Stimulated activated CD4-positive, alpha-beta T cell treated with anti-CD3 and anti-CD28 coated beads, Interleukin-2, amount 100 ng/mL, for 24 hours (primary cell): ENCODE measurements at places on chromosomes 2 and 18.

- DNase-seq = no peak
Measured at GRCh38 chr2:65025453-65026123, 30.6 kb upstream of the CEP68 start.

DNA sequence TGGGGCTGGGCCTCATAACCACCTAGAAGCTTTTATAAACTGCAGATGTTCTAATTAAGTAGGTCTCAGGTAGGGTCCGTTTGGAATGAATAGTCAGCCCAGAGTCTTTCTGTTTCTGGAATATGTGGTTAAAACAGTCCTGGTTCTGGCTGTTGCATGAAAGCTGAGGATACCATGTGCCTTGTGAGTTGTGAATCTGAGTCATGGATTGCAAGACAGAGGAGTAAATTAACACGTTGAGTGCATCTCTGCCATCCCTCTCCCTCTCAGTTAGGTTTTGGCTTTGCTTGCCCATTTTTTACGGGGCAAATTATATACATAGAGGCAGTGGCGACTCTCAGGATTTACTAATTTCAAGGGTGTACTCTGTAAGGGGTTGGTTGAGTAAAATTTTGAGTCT, 59.1 kb downstream of the NCK2 start:
- no peak for DNase-seq

DNA sequence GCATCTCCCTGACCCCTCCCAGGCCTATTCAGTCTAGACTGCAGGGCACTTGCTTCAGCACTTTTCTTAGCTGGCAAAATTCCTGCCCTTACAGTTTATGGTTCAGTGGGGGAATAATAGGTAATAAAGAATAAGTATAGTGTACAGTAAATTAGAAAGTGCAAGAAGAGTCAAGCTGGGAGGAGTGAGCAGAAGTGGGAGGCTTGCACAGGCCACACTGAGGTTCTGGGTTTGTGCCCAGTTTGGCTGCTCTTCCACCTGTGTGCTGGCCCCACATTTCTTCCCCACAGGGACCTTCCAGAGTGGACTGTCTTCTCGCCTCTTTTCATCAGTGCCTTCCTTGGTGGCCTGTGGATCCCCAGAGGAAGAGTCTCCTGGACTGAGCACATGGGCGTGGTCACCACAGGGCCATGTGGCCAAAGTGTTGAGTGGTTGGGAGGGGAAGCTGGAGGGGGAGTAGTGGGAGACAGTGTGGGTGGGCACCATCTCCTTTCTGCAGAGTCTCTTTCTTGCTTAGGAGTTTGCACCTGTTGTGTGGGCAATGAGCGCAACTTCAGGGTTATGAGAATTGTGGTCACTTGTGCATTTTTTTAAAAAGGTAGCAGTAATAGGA, 128.6 kb upstream of the ZSWIM2 start:
- DNase-seq = no peak

- no peak for DNase-seq
Measured at GRCh38 chr18:25177631-25178030, 174.3 kb downstream of the ZNF521 start.

DNA sequence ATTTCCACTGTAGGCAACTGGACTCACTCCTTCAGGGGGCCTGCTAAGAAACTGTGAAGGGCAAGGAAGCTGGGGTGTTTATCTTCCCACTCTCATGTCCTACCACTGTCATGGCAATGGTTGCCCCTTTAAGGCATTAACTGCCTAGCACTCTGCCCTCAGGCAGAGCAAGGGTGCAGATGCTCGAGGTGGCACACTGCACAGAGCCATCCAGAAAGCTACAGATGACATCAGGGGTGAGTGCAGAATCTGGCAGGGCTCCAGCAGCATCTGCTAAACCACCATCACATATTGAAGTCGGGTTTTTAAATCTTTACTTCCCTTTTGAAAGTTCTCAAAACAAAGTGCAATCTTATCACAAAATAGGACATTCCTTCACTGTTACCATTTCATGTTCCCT, 75.4 kb downstream of the RAPGEF4 start:
- no peak for DNase-seq

DNA sequence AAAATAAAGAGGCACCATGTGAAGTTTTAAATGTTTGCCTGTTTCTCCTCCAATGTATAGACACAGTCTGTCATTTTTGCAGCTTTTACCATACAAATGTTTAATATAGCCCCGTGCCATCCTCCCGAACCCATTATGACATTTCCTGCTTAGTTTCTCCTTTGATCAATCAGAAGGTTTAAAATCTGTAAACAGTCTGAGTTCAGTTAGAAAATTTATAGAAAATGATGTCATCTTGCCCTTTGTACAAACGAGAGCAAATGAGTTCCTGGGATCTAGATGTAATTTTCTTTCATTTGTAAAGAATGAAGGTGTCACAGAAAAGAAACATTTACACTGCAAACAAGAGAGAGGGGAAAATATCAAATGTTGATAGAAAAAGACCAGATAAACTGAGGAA, 62.7 kb upstream of the NFU1 start:
- DNase-seq = no peak
